ENCODE measurements at places on chromosomes 2 and 18.

DNA sequence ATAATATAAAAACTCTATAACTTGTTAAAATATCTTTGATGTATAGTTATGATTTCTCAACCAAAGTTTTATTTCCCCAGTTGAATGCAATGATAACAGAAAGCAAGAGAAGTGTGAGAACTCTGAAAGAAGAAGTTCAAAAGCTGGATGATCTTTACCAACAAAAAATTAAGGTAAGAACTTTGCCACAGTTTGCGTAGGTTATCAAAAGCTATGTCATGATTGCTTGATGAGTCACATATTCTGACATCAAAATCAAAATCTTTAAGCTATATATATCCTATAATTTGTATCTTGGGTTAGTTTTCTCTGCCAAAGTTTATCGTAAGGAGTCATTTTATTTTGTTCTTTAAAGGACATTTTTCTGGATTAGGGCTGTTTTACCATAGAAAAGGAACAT lies 35.0 kb downstream of the NDC80 start:
- no peak for DNase-seq

GRCh38 chr2:204184226-204184625 lies 247.7 kb downstream of the ICOS start:
- no peak for DNase-seq

- no peak for DNase-seq
These were observed 91.0 kb downstream of the TMEM247 start for GRCh38 chr2:46570396-46570795.

DNA sequence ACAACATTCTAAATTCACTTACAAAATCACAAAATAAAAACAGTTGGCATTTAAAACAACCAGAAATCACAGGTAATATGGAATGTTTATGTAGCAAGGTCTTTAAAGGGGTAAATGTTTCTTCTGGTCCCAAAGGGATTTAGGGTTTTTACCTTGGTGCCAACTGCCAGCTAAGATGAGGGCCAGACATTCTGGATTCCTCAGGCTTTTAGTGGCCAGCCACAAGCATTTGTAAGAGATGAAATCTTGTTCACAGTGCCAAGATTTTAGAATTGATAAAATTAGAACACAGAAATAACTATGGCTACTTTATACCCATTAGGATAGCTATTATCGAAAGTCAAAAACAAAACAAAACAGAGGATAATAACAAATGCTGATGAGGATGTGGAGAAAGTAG lies 60.4 kb upstream of the CDKL4 start:
- no peak for DNase-seq

GRCh38 chr2:20622731-20623130 lies 28.2 kb downstream of the HS1BP3 start:
- no peak for DNase-seq

GRCh38 chr2:239561446-239562001 lies 160.7 kb upstream of the HDAC4 start:
- no peak for DNase-seq

DNA sequence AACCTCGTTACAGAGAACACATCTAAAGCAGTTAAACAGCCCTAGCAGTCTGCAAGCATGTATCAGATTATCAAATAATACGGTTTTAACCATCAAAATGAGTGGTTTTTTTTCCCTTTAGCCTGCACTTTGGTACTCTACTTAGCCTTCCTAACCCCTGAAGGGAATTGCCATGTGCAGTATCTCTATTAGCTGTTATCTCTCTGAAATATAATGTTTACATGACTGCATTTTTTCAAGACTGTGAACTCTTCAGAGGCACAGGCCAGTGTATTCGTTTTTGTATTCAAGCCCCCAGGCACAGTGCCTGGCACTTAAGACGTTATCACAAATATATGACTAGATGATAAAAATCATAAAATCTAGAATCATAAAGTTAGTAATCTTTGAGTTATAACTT lies 509.5 kb downstream of the PARD3B start:
- no peak for DNase-seq

GRCh38 chr2:171939743-171940071 lies 17.4 kb downstream of the HAT1 start:
- DNase-seq, result no peak

GRCh38 chr2:178526256-178526655 lies 46.0 kb downstream of the PLEKHA3 start:
- DNase-seq, result no peak

GRCh38 chr2:8893978-8894820 lies 56.8 kb upstream of the KIDINS220 start:
- no peak for DNase-seq
